Naive thymus-derived CD8-positive, alpha-beta T cell (primary cell): ENCODE measurements at places on chromosomes 13 and 19.

DNA sequence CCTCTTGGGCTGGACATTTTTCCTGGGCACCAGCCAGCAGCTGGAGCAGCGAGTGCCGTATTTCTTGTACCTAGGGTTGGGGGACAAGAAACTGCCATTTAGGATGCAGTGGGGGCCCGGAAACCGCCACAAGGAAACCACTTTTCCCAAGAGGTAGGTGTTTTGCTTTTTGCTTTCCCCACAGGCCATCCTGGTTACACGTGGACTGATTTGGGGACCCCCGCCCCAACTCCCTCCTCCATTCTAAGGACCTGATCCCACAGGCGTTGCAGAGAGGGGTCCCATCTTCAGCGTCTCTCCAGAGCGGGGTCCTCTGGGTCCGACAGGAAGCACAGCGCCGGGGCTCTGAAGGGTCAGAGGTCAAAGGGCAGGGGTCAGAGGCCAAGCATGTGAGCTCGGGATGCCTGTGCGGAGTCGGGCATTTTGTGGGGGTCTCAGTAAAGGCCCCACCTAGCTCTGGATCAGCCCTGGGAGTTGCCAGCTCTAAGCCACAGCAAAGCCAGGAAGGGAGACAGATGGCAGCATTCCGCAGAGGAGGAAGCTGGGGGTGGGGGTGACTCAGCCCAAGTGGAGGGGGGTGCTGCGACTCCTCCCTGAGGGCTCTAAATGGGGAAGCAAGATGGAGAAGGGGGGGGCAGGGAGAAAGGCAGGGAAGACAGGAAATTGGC lies 4.3 kb downstream of the ZGLP1 start:
- DNase-seq: no peak

- DNase-seq: no peak
These were observed 249.0 kb downstream of the DLEU7 start for GRCh38 chr13:50594276-50595051.

GRCh38 chr19:7902796-7903243 lies 857 bp upstream of the MAP2K7 start:
- DNase-seq: no peak

GRCh38 chr19:12090807-12091206 lies 26.3 kb downstream of the ZNF844 start:
- DNase-seq: peak; percentile 24

- DNase-seq: no peak
These were observed 154.3 kb downstream of the LMO7 start for GRCh38 chr13:75790198-75790970.

GRCh38 chr13:24124789-24125476 lies 35.6 kb upstream of the SPATA13 start:
- no peak for DNase-seq

DNA sequence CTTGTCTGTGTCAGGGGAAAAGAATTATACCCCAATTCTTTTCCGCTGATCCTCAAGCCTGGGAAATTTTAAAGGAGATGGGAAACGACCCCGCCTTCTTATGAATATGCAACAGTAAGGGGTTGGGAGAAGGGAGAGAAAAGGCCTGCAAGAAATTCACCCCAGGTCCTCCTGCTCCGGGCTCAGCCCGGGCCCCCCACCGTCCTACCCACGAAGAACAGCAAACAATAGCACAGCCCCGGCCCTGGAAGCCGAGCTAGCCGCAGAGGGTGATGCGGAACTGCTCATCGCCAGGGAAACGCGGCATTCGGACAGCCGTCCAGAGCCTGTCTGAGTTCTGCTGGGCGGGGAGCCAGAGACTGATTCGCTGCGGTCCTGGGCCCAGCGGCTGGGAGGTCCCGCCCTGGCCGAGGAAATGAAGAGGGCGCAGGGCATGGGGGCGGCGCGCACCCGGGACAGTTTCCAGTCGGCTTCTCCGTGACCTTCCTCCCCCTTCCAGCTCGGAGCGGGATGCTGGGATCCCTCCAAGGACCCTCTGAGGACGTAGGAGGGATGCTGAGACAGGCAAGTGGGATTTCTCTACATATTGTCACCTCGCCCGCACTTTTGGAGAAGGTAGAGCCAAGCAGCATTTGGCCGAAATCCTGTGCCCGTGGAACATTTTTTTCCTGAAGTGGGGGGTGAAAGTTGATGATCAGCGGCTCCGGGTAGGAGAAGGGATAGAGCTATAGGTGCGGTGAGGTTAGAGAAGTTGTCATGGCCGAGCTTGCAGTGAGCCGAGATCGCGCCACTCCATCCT lies 82.3 kb upstream of the C1QTNF9B start:
- DNase-seq: peak; percentile 17

- no peak for DNase-seq
These were observed 52.7 kb downstream of the ZNF627 start for GRCh38 chr19:11649941-11650340.

GRCh38 chr13:99279637-99280036 lies 21.5 kb upstream of the GPR18 start:
- no peak for DNase-seq

DNA sequence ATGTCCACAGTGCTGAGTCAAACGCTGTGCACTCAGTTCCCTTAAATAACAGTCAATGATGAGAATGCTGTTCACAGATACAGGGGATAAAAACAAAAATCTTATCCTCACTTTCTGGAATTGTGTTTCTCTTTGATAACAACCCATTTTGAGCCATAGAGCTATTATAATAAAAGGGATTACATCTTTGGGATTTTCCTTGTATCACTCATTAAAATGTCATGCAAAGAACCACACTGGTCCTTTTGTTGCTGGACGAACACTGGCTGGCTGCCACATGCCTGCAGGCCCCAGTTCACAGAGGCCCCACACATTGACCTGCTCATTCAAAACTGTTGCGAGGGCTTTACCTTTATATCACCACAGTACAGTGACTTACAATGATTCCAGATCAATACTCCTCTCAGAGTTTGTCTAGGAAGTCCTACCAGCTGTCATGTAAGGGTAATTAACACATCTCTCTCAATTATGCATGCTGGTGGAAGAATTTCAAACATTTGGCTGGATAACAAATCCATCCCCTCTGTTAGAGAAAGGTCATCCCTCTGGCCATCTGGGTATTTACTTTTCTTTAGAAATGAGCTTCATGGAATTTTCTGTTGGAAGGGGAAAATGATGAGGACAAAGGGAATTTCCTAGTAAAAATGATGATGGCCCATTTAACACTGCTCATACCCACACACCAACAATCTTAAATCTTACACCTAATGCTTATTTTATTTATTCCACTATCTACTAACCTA lies 85.9 kb downstream of the MBNL2 start:
- DNase-seq: no peak

GRCh38 chr19:42360787-42361544 lies 29.1 kb downstream of the CNFN start:
- DNase-seq: no peak

DNA sequence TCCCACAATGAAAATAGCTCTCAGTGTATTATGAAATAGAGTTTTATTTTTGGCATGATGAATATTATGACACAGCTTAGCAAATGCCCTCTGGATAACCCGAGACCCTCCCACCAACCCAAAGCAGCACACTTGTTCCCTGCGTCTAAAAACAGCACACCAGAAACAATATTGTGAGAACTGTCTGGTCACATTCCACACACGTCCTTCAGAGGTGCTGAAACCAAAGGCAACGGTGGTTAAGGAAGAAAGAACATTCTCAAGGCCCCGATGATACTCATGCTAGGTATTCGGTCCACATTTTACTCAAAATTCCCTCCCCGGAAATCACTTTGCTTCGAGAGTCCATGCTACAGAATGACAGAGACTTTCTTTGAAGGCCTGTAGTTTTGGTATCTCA lies 156.7 kb downstream of the SLC7A1 start:
- DNase-seq: no peak
